ENCODE measurements at places on chromosomes 7 and 10.

GRCh38 chr7:39550411-39550810 lies 15.8 kb upstream of the YAE1 start:
- DNase-seq: no peak

GRCh38 chr7:21355406-21355874 lies 72.4 kb upstream of the SP4 start:
- DNase-seq: no peak

DNA sequence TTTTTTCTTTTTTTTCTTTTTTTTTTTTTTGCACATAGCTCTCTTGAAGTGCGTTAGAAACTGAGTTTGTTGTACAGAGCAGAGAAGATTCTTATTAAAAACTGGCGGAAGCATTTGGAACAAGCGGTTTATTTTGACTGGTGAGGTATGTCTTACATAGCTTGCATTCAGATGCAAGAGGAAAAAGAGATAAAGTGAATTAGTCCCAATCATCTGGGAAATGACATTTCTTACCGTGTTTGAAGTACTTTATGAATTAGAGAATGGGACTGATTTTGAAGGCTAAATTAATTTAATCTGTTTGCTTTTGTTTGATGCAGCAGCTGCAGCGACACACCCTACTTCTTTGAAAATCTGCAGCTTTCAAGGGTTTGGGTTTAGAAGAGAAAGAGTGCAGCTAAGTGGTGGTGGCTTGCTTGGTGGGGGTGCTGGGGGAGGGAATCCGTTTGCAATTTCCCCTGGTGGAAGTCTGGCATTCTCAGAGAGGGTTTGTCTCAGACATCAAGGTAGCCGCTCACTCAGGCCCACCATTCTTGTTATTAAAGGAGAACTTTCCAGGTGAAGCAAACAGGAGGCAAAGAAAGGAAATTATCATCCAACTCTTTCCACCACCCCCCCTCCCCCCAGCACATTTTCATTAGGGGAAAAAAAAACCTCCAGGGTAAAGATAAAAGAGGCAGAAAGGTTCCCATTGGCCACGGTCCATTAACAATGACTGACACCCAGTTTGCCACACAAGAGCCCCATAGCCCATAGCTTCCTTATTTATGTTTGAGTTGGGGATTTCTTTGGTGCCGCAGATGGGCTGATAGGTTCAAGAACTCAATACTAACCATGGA lies 231.7 kb downstream of the SKIDA1 start:
- DNase-seq: peak; percentile 32

GRCh38 chr10:69730251-69731156 lies 71.2 kb upstream of the COL13A1 start:
- no peak for DNase-seq

DNA sequence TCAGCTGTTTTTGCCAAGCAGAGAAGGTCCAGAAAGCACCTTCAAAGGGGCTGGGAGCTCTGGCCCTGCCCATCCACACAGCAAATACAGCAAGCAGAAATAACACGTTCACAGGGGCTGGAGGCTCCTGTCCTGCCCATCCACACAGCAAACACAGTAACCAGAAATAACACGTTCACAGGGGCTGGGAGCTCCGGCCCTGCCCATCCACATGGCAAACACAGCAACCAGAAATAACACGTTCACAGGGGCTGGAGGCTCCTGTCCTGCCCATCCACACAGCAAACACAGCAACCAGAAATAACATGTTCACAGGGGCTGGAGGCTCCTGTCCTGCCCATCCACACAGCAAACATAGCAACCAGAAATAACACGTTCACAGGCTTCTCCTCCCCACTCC lies 558.1 kb downstream of the PTPRN2 start:
- no peak for DNase-seq

DNA sequence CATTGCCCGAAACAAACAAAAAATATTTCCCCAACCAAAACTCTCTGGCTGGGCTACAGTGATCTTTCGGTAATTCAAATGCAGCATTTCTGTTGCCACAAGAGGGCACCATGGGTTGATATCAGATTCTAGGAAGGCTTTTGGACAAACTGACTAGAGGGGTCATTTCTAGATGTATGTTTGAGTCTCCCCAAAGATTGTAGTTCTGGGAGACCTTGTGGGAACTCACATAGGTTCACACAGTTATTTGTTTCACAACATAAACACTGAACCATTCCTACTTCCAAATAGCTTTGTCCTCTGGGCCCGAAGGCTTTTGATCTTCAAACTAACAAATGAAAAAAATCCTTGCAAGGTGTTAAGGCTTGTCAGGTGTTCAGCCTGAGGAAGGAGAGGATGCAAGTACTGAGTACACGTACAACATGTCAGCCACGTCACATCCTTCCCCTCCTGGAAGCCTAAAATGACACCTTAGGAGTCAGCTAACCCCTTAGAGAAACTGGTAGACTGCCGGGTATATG lies 37.0 kb upstream of the IL15RA start:
- DNase-seq: peak; percentile 29

DNA sequence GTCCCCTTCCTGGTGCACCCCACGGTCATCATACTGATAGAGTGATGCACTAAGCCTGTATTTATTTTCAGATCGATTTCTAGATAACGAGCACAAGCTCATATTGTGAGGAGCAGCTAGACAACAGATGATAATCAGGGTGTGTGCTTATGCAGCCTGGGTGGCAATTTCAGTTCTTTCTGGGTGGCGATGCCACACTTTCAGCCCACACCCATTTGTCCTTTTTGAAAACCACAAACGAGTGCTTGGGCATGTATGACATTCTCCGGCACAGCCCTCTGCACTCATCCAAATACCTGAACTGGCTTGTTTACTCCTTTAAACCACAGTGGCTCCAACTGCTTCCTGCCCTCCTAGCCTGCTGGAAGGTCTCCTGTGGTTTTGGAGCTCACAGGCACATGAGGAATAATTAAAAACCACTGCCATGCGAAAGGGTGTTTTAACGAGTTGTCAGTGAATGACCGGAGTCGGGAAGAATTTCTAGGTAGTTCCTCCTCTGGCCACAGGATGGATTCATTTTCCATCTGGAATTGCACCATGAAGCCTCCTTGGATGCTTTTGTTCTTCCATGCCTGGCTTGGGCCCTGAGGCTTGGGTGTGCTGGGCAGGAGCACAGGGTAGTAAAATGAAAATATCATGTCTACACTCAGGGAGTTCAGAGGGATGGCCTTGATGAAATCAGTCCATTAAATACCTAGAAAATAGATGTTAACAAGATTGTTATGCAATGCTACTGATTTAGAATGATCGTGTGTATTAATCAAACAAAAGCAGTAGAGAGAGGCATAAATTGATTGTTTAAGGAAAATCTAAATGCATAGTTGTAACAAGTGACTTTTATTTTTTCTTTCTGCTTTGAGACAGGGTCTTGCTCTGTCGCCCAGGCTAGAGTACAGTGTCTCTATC lies 52.4 kb upstream of the ITGB1 start:
- peak; percentile 95 for DNase-seq

GRCh38 chr7:103336761-103337160 lies 7.8 kb downstream of the DNAJC2 start:
- no peak for DNase-seq

GRCh38 chr10:49272251-49273081 lies 26.5 kb upstream of the C10orf71 start:
- no peak for DNase-seq

- DNase-seq: no peak
Observed at GRCh38 chr7:130929896-130930659, 196.1 kb upstream of the KLF14 start.

- no peak for DNase-seq
Observed at GRCh38 chr7:155269766-155270585, 27.7 kb upstream of the INSIG1 start.

DNA sequence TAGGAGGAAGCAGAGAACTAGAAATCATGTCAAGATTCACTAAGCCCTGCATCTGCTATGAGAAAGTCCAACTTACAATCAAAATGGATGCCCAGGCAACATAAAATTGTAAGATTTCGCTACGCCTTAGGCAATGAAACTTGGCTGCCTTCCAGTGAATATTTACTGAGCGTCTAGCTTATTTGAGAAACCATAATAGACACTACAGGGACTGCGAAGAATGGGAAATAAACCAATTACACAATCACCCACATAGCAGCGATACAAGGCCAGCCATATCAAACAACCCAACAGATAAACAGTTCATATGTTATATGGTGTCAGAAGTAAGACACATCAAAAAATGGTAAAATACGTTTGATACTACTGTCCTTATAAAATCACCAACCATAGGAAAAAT lies 545.0 kb upstream of the C7orf33 start:
- DNase-seq: no peak

- no peak for DNase-seq
Observed at GRCh38 chr10:49090189-49090575, 25.1 kb downstream of the VSTM4 start.

DNA sequence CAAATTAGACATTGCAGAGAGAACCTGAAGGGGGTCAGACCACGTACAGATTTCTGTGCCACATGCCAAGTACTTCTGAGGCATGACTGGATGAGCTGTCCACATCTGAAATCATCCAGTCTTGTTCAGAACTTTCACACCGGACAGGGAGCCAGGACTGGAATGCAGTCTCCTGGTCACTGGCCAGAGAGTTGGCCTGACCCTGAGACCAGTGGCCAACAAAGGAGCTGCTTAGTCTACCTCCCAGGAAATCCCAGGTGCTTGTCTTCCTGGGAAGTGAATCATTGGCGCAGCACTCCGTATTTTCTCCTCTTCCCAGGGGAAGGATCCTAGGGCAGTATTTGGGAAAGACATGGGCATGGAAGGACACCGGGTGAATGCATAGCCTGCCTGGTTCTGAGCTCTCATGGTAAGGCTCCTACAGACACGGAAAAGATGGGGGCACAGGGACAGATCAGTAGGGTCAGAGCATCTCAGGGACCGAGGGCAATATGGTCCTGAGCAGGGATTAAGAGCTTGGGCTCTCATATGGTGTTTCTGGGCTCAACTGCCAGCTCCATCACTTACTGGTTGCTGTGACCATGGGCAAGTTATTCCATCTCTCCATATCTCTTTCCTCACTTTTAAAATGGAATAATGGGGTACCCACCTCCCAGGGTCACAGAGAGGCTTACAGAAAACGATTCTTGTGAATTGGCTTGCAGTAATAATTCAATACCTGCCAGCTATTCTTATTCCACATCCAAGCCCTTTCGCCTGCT lies 1.3 kb upstream of the SCD start:
- DNase-seq: peak; percentile 47

DNA sequence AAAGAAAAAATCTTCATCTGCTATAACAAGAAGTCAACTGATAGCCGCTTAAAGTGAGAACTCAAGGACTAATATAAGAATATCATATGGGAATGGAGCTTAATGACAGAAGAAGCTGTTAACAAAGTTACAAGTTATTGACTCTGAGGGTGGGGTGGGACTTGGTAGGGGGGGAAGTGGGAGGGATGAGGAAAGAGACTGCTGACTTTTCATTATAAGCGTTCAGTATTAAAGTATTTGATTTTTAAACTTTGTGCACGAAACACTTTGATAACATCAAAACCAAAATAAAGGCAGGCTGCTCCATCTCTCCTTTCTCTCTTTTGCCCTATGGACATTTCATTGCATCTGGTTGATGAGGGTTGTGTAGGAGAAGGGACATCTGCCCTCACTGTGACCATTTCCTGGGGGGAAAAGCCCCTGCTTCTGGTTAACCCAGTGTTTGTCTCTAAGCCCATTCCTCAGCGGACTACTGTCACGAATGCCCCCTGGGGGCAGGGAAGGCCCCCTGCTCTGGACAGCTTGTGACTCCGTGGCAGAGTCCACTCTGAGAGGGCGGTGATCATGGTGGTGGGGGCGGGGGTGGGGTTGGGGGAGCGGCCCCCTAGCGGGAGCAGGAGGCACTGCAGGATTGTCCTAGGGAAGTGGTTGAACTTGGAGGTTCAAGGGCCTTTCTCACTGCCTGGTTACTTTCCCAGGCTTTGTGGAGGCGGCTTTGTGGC lies 17.4 kb downstream of the SLC13A4 start:
- DNase-seq: no peak

DNA sequence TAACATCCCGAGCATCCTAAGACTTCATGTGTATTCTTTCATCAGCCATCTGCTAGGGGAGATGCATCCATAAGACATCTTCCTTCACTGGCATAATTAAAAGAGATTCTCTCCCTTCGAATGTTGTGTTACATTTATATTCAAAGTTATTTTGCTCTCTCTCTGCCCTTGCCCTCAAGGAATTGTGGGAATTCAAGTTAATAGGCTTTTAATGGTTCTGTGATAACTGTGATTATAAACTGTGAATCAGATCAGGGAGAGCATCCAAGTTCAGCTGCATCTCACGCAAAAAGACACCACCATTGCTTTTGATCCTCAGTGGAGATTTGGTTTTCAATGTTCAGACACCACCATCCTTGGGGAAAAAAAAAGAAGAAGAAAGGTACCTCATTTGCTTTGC lies 9.2 kb upstream of the TEX36 start:
- peak; percentile 68 for DNase-seq

GRCh38 chr10:121927841-121928527 lies at the start of gene ATE1:
TSS of gene ATE1 (minus strand) at chr10:121928031. CDS start at chr10:121927949, 82 bp downstream.
- DNase-seq: peak; percentile 95

GRCh38 chr10:123553810-123554430 lies 112.2 kb upstream of the GPR26 start:
- no peak for DNase-seq

DNA sequence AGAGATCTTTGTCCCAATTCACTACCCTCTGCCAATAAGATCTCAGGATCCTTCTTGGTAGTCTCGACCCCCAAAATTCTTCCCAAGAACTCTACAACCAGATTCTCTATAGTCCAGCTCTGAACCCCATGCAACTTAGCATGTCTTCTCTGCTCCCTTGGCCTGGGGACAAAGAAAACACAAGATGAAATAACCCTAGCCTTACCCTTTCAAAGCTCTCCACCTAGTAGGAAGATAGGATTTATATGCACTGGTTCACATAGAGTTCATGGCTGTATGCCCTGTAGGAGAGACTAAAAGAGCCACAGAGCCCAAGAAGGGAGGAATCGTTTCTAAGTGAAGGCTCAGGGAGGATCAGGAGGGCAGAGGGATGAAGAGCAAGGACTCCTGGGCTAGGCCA lies 96.1 kb downstream of the PPP1R3C start:
- DNase-seq: no peak

DNA sequence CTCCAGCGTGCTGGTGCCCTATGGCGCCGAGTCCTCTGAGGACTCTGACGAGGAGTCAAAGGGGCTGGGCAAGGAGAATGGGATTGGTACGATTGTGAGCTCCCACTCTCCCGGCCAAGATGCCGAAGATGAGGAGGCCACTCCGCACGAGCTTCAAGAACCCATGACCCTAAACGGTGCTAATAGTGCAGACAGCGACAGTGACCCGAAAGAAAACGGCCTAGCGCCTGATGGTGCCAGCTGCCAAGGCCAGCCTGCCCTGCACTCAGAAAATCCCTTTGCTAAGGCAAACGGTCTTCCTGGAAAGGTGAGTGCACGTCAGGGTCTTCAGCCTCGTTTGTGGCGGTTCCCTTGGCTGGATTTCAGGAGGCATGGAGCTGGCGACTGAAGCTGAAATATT lies 118.8 kb downstream of the ANKRD61 start:
- no peak for DNase-seq

- no peak for DNase-seq
Observed at GRCh38 chr7:40944981-40945585, 757.8 kb downstream of the INHBA start.

GRCh38 chr10:42428534-42428933 lies 209.8 kb downstream of the ZNF33B start:
- no peak for DNase-seq
